Upper lobe of left lung (tissue), 6 donors: ENCODE measurements at places on chromosomes 4 and X. TPM values are rescaled to one million over a fixed set of nuclear protein-coding genes. Genes with fewer than 3 reads are reported as not detected.

Gene SUV39H1
- total RNA-seq: 5.7 TPM

GRCh38 chrX:15686818-15687685, 22.4 kb upstream of the CLTRN start:
- H3K36me3 ChIP-seq: no peaks in the 10 kb centered on the region
- H3K27me3 ChIP-seq: no peaks in the 10 kb centered on the region
- no peak overlapping the region for H3K27ac ChIP-seq
- DNase-seq: peak; percentile 60
- H3K4me1 ChIP-seq: no peaks in the 10 kb centered on the region

- no peaks in the 10 kb centered on the region for H3K36me3 ChIP-seq
- no peaks in the 10 kb centered on the region for H3K4me1 ChIP-seq
- no peak overlapping the region for H3K27ac ChIP-seq
- no peak overlapping the region for H3K4me3 ChIP-seq
- no peak for DNase-seq
- no peaks in the 10 kb centered on the region for H3K27me3 ChIP-seq
Measured at GRCh38 chr4:57553728-57554127, 443.5 kb upstream of the IGFBP7 start.

GRCh38 chr4:170674176-170674575, 584.4 kb upstream of the AADAT start:
- DNase-seq: no peak
- H3K4me1 ChIP-seq: no peaks in the 10 kb centered on the region
- H3K27me3 ChIP-seq: no peaks in the 10 kb centered on the region
- H3K36me3 ChIP-seq: no peaks in the 10 kb centered on the region
- H3K4me3 ChIP-seq: no peak overlapping the region

Gene PPID
- 5.0 TPM for total RNA-seq
